ENCODE measurements at places on chromosomes 1 and 21.

DNA sequence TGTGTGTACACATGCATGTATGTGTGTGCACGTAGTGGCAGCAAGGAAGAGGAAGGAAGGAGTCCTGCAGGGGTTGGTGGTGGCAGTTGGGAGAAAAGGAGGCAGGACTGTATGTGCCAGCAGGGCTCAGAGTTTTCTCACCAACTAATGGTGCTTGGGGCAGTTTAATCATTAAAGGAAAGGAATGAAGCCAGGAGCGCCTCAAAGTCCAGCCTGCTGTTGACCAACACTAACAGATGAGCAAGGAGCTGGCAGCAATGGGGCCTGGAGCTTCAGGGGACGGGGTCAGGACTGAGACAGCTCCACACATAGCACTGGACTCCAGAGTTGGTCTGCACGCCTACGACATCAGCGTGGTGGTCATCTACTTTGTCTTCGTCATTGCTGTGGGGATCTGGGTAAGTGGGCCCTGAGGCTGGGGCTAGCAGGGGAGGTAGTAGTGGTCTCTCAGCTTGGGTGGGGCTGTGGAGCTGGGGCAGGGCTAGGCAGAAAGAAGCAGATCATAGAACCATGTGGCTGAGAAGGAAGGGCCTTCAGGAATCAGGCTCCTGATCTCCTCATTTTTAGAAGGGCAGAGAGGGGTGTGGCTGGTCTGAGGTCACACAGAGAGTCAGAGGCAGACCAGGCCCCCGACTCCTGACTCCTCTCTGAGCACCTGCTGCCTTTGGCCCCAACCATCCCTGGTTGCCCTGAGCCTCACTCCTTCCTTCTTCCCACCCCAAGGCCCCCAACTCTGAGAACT is at the start of gene SLC5A9:
Gene SLC5A9 (plus strand): TSS at position 216 of the 742 bp plus-strand sequence. CDS start 21 bp downstream, at position 237.
- no peak for DNase-seq

- no peak for DNase-seq
Observed at GRCh38 chr1:119655154-119655553, 7.1 kb upstream of the ZNF697 start.

- DNase-seq: no peak
Observed at GRCh38 chr1:55369474-55369873, 154.3 kb upstream of the USP24 start.

- DNase-seq: no peak
Observed at GRCh38 chr1:96464522-96464921, 257.1 kb upstream of the PTBP2 start.

GRCh38 chr1:183178545-183178944 is 7.5 kb upstream of the LAMC2 start:
- DNase-seq: no peak
